ENCODE measurements at places on chromosomes 12 and 14.

DNA sequence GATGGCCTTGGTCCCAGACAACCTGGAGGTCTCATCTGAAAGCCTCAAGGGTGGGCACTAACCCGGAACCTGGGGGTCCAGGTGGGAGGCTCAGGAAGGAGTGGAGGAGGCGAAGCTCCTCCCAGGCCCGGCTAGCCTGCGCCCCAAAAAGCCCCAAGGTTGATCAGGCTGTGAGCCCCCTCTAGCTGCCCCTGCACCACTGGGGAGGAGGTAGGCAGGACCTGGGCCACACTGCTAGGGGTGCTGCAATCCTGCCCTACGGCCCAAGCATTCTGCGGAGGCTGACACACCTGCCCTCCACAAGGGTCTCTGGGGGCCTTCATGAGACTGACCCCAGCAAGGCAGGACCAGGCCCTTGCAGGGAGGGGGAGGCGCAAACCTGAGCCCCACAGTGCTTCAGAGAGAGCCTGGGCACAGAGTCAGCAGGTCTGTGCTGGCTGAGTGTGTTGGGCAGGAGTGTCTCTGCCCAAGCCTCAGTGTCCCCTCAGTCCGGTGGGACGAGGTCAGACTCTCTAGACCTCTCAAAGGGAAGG, 51.9 kb downstream of the CCDC85C start:
- DNase-seq = no peak

GRCh38 chr12:50569876-50570275, 65.1 kb downstream of the DIP2B start:
- peak; percentile 25 for DNase-seq

- DNase-seq = peak; percentile 92
Observed at GRCh38 chr14:23057757-23058653, 685 bp upstream of the CDH24 start.

GRCh38 chr12:77606348-77606747, 224.3 kb upstream of the NAV3 start:
- no peak for DNase-seq

DNA sequence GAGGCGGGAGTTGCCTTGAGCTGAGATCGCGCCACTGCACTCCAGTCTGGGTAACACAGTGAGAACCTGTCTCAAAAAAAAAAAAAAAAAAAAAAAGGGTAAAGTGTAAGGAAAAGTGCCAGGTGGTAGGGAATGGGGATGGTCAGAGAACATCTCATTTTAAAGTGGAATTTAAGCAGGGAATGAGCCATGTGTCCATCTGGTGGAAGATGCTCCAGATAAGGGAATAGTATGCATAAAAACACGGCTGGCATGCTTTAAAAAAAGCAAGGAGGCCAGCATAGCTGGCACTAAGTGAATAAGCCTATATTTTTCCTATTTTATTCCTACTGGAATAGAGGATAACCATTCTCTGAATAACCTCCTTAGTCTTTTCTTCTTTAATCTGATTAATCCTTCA, 33.7 kb downstream of the FAM186A start:
- DNase-seq = no peak

- DNase-seq = peak; percentile 12
Observed at GRCh38 chr14:67722293-67722692, 20.6 kb downstream of the RDH12 start.

DNA sequence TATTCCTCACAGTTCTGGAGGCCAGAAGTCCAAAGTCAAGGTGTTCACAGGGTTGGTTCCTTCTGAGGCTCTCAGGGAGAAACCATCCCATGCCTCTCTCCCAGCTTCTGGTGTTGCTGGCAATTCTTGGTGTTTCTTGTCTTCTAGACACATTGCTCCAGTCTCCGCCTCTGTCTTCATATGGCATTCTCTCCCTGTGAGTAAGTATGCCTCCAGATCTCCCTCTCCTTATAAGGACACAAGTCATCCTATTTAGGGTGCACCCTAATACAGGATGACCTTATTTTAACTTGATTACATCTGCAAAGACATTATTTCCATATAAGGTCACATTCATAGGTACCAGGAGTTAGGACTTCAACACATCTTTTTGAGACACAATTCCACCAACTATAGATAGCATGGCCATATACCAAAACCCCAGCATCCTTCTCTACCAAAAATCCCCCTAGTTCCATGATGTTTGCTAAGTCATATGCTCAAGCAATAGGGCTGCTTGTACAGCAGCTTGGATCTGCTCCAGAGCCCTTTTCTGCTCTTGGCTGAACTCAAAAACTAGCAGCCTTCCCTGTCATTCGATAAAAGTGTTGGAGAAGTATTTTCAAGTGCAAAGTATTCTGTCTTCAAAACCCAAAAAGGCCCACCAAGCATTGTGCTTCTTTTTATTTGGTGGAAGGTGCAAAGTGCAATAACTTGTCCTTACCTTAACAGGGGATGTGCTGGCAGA, 79.2 kb upstream of the CMKLR1 start:
- no peak for DNase-seq

- DNase-seq = peak; percentile 40
Observed at GRCh38 chr12:5499566-5500330, 67.8 kb downstream of the NTF3 start.

- no peak for DNase-seq
Observed at GRCh38 chr12:21483531-21483930, 17.9 kb downstream of the RECQL start.

- DNase-seq = no peak
Observed at GRCh38 chr14:65042731-65043372, 56.2 kb downstream of the FNTB start.

- no peak for DNase-seq
Observed at GRCh38 chr12:69651922-69652321, 41.2 kb upstream of the LRRC10 start.

- DNase-seq = no peak
Observed at GRCh38 chr14:79920180-79920692, 291.1 kb downstream of the DIO2 start.

DNA sequence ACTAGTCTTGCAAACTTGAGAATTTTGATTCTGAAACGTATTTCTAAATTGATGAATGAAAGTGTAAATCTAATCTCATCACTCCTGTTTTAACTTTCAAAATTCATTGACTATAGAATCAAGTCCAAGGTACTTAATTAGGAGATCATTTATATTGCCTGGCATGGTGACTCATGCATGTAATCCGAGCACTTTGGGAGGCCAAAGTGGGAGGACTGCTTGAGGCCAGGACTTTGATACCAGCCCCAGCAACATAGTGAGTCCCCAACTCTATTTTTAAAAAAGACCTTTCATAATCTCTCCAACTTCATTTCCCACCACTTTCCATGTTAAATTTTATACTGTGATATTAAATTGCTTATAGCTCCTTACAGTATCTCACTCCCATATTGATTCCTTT, 3.0 kb upstream of the MIPOL1 start:
- no peak for DNase-seq

DNA sequence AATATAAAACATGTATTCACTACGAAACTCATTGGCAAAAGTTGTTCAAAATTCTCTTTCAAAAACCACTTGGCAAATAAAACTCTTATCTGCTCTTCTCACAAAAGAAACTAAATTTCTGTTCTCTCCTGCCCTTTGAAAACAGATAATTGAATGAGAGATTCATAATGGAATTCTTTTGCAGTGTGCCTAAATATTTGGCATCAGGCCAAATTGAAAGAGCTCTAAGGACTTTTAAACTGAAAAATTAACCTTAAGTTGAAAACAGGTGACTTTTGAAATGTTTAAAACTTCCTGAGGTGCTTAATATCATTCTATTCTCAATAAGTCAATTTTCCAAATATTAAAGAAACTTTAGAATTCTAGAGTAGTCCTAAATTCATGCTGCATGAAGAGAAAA, 136.4 kb downstream of the FSCB start:
- DNase-seq = no peak

DNA sequence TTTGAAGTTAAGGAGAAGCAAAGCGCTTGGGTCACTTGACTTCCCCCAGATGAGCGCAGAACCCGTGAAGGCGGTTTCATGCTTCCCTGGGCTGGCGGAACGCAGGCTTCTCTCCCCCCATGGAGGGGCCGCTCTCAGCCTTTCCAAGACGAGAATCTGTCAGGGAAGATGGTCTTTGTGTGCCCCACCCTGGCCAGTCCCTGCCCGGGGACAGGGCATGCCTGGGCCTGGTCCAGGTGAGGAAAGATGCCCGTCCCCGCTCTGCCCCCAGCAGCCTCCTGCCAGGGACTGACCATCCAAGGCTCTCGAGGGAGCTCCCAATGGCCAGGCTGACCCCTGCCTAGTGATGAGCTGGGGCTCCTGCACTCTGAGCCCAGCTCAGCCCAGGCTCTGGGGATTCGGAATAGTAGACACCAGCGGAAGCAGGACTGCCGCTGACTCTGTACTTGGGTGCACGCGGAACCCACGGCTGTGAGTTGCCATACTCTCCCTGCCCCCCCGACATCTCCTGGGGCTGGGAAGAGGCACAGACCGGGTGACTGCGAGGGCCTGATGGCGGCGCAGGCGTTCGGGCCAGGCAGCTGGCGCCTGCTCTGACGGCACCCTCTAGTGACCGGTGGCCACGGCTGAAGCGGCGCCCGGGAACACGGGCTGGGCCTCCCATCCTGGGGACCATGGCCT, 142.2 kb upstream of the FKBP4 start:
- DNase-seq = no peak

DNA sequence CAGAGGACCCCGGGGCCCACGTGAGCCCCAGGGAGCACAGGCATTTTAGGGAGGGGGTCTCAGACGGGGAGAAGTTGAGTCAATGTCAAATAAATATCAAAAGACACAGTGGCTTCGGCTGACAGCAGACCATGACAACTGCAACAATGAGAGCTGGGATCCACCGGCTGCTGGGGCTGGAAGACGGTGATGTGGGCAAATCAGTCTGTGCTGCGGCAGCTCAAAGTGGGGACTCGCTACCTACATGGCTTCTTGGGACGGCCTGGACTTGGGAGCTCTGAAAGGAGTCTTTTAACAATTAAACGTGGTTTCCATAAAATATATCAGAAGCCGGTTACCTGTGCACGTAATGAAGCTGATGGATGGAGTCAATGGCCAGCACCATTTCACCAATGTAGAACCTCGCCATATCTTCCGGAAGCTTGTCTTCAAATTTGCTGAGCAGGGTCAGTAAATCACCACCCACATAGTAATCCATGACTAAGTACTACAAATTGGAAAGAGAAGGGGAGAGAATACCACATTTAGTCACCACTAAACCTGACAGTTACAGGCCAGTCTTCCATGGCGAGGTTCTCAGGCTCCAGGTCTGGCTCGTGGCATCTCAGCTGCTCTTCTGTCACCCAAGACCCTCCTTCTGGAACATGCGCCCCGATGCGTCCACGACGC, 58.0 kb downstream of the CDC42BPB start:
- DNase-seq = no peak

DNA sequence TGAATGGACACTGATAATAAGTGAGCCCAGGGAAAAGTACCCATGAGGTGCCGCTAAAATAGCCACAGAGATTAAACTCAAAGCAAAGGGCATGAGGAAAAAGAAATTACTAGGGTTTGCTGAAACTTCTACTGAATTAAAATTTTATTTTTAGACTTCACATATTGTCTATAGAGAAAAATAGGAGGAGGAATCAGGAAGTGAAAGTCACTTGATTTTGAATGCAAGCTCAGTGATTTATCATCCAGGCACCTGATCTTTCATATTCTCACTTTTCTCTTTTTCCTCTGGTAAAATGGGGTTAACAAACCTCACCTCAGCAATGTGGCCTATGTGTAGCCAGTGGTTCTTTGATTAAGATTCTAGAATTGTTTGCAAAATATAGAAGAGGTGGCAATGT, 479.8 kb downstream of the BCL11B start:
- no peak for DNase-seq

- DNase-seq = peak; percentile 79
Observed at GRCh38 chr14:55366271-55366670, 45.4 kb downstream of the ATG14 start.

DNA sequence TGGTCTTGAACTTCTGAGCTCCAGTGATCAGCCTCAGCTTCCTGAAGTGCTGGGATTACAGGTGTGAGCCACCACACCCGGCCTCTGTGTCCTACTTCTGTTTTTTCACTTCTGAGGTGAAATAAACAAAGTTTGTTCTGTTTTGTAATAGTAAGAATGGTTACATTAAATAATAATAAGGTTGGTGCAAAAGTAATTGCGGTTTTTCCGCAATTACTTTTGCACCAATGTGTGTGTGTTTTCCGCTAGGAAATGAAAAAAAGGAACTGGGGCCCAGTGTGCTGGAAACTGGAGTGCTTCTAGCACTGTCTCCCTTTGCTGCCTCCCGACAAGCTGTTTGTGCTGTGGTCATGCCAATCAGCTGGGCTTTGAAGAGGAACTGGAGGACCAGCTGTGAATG, 140.9 kb downstream of the NTS start:
- DNase-seq = no peak

GRCh38 chr12:97300891-97301290, 161.7 kb upstream of the RMST start:
- no peak for DNase-seq

GRCh38 chr12:76084863-76085519, 506 bp upstream of the NAP1L1 start:
- DNase-seq = peak; percentile 74

DNA sequence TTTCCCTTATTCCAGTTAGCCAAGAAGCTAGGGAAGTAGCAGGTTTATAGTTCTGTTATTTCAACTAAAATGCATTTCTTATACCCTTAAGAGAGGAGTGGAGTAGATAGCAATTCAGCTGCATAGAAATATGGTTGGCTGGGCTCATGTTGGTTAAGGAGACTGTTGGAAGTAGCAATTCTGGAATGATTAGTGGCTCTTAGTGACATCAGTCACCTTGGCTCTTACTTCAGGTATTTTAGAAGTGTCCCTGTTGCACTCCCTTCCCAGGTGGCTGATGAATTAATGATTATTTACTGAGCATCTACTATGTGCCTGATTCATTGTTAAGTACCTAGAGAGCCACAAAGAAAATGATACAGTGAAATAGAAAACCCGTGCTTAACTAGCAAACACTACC, 128.1 kb downstream of the MGST1 start:
- DNase-seq = no peak

DNA sequence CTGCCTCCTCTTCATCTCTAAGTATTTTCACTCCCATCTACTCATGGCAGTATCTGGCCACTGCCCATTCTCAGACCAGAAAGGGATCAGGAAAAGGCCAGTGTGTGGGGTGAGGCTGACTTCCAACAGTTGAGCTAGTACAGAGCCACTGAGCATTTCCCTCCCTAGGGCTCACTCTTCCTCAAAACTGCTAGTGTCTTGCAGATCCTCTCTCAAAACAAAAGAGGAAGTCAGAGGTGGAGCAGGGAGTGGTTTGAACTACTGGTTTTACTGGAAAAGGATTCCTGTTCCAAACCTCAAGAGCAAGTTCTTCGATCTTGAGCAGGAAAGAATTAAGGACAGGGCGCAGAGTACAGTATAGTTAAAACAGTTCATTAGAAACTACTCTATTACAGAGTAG, 11.7 kb upstream of the RNASE10 start:
- no peak for DNase-seq

GRCh38 chr14:86193756-86194155, 663.8 kb downstream of the FLRT2 start:
- no peak for DNase-seq

DNA sequence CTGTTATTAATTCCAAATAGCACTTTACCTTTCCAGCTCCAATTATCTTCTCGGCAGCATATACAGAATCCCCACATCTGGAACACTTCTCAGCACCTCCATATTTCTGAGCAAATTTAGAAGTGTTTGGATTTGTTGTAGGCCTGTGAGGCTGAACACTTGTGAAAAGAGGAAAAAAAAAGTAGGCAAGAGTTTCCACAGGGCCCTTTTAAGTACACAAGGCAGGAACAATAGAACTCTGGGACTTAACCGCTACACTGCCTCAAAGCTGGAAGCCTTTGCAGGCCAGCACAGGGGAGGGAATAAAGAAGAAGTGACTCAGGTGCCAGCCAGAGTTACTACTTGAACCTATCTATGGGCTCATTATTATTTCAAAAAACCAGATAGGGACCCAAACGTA, 18.6 kb downstream of the CSRP2 start:
- DNase-seq = no peak

GRCh38 chr12:121117226-121117777, 15.4 kb upstream of the P2RX7 start:
- no peak for DNase-seq

Data from foreskin fibroblast (primary cell).